ENCODE measurements at places on chromosomes 5 and 9.

- DNase-seq, result peak; percentile 2
These were observed 47.1 kb upstream of the SH3GL2 start for GRCh38 chr9:17531642-17532254.

DNA sequence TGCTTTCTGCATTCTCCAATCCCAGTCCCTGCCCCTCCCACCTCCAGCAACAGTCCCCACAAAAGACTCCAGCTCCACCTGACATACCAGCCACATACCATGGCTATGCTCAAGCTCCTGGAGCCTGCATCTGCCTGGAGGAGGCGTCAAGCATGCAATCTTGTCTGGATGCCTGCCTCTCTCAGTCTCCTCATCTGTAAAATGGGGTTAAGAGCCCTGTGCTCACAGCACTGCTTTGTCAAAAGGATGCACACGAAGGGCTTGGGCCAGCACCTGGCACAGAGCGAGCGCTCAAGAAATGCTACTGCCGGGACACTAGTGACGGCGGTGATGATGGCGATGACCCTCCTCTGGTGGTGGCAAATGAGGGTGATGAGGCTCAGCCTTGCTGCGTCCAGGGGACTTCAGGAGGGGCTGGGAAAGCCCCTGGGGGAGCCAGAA lies 202.9 kb upstream of the IER5L start:
- DNase-seq, result no peak

- DNase-seq, result no peak
These were observed 610.4 kb upstream of the MEF2C start for GRCh38 chr5:89493414-89493813.

DNA sequence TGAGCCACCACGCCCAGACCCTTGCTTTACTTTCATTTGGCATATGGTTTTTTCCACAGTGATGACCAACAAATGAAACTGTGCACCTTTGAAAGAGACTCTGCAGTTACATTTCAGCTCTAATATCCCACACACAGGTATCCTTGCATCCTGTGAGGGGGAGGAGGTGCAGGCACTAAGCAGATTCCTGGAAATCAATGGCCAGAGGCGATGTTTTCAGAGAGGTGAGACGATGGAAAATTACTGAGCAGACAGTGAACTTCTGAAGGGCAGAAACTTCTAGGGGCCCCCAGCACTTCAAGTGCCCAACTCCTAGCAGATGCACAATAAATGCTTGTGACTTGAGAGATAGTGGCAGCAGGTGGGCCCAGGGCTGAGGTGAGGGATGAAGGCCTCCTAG lies 29.8 kb upstream of the GNE start:
- no peak for DNase-seq

- DNase-seq, result no peak
These were observed 37.9 kb downstream of the RNF44 start for GRCh38 chr5:176499273-176499672.

- DNase-seq, result no peak
These were observed 42.9 kb downstream of the DAPK1 start for GRCh38 chr9:87540444-87541105.

GRCh38 chr9:127531676-127532075 lies 80.4 kb downstream of the LRSAM1 start:
- DNase-seq, result no peak
